Natural killer cell (primary cell): ENCODE measurements at places on chromosomes 3 and 15. TPM values are rescaled to one million over a fixed set of nuclear protein-coding genes. Genes with fewer than 3 reads are reported as not detected.

The NR2E3 gene
- not detected for total RNA-seq

DNA sequence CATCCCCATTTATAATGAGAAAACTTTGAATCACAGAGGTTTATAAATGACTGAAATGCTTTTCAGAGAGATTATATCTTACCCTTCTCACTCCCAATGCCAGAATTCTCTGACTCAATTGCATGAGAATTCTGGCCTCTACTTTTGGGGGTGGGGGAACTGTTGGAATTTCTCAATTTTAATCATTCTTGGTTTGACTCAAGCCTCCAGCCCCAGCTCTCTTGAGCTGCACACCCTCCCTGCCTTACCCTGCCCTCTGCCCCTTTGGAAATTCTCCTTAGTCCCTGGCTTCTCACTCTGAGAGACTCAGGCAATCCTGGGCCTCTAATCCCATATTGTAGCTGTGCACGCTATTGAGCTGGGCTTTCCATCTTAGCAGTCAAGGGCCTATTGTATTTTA lies 44.2 kb downstream of the ZNF589 start:
- DNase-seq, result no peak

The CD200 gene
- total RNA-seq, result 0.35 TPM

DNA sequence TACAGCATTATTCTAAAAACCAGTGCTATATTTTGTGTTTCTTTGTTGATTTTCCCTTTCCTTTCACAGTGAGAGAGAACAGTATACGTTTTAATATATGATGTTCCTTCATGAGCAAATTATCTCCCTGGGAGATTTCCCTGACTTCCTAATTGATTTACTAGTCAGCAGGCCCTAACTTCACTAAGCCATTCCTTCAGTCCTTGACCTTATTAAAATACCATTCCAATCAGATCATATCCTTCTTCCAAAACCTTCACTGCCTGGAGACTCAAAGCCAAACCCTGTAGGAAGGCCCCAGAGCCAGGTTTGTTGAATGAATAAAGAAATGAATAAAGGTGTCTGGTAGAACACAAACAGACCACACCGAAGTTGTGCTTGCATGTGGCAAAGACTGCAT lies 43.8 kb upstream of the ARHGEF3 start:
- no peak for DNase-seq

GRCh38 chr15:60399246-60399915 lies 1.6 kb upstream of the ANXA2 start:
- no peak for DNase-seq

The COL6A6 gene
- not detected for total RNA-seq

The ROPN1B gene
- not detected for total RNA-seq

The SH2D7 gene
- total RNA-seq, result not detected

GRCh38 chr3:187616307-187616972 lies 53.8 kb downstream of the SST start:
- peak; percentile 36 for DNase-seq

DNA sequence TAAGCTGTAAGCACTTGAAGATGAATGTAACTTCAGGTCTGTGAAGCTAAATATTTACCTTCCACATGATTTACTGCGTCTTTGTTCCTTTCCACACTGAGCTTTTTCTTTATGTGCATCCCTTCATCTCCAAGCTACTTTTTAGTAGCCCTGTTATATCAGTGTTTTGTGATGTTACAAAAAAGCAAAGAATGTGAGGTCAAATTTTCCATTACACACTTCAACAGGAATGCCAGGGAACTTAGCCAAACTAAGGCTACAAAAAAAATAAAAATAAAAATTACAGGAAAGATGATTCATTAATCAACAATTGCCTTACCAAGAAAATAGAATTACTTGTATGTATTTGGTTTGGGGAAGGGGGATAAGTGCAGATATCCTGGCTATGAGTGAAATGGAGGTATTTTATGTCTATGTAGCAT lies 73.0 kb downstream of the FILIP1L start:
- DNase-seq, result no peak
